T-cell (primary cell): ENCODE measurements at places on chromosomes 12 and 14.
A peak's percentile ranks its signal among the peaks of the same experiment; 100 is the strongest.

- DNase-seq: no peak
Observed at GRCh38 chr14:24072436-24072835, 1.1 kb downstream of the CPNE6 start.

- peak; percentile 37 for DNase-seq
Observed at GRCh38 chr12:96210376-96211055, 16.3 kb downstream of the ELK3 start.

- no peak for DNase-seq
Observed at GRCh38 chr12:24111616-24112015, 162.1 kb upstream of the SOX5 start.

- DNase-seq: no peak
Observed at GRCh38 chr12:9221483-9221882, 13.3 kb upstream of the PZP start.

DNA sequence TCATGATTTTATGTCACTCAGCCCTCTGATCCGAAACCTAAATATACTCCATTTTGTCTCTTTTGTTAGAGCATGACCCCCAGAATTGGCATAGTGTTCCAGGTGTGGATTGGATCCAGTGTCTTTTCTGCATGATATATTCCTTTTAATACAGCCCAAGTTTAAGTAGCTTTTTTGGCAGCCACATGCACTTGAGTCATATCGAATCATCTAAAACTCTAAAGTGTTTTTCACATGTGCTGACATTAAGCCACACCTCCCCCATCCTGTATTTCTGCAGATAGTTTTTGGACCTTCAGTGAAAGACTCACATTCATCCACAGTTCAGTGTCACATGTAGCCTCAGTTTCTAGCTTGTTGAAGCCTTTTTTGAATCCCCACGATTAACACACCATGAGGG is 30.6 kb downstream of the BORCS5 start:
- DNase-seq: no peak

GRCh38 chr14:38357557-38357956 is 101.7 kb upstream of the CLEC14A start:
- no peak for DNase-seq

DNA sequence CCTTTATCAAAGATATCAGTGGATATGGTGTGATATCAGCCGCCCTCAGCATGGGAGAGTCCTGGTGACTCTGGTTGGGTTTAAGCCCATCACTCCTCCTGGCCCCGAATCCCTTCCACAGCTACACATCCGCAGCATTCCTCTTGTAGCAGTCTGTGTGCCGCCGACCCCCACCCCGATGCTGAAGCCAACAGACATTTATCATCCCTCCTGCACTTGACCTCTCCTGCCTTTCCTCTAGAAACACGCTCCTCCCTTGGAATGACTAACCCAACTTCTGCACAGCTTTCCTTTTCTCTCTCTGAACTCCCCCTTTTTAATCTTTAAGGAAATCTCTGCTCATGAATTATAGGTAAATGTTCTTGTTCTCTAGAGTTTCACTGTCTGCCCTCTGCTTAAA is 250.9 kb upstream of the FOXN3 start:
- no peak for DNase-seq

GRCh38 chr12:31970199-31970598 is 11.0 kb downstream of the RESF1 start:
- DNase-seq: no peak

GRCh38 chr14:25103271-25103670 is 53.3 kb upstream of the STXBP6 start:
- no peak for DNase-seq

DNA sequence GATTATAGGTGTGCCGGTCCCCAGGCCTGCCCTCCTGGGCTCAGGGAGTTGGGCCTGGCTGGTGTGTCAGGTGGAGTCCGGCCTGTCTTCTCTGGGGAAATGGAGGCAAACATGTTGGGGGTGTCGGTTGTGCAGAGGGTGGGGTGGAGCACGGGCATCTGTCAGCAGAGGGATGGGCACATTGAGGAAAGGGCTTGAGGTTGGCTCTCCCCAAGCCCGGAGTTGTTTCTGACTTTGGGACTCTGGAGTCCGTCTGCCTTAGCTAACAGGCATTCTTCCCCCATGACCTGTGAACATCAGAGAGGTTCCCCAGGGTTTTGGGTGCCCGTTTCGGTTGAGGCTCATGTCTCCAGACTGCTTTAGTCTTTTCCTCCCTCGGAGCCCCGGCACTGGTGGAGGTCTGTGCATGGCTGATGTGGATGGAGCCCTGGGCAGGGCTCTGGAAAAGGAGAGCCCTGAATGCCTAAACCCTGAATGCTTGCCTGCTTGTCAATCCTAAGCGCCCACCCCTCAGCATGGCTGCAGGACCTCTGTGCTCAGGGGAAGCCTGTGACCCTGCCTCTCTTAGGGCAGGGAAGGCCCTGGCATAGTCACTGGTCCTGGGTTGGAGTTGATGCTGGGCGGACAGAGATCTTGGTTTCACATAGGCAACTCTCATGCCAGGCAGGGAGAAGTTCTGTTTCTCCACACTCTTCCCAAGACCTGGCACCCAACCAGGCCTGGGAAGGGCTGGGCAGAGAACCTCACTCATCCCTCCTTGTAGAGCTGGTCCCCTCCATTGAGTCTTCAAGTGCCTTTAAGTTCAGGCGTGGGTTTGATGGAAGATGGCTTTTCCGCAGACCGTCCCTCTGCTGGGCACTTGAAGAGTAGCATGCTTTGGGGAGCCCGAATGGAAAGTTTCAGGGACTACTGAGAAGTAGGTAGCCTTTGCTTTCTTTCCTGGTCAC is 12.9 kb downstream of the NYNRIN start:
- no peak for DNase-seq

- DNase-seq: peak; percentile 63
Observed at GRCh38 chr14:91228112-91229004, 16.1 kb downstream of the GPR68 start.
